ENCODE measurements at places on chromosomes 12 and 14.

GRCh38 chr12:50442178-50442908 lies 41.7 kb downstream of the LARP4 start:
- no peak for DNase-seq

GRCh38 chr12:24469089-24469488 lies 479.8 kb downstream of the BCAT1 start:
- DNase-seq = no peak

- no peak for DNase-seq
Observed at GRCh38 chr12:82473111-82473754, 114.9 kb downstream of the METTL25 start.

DNA sequence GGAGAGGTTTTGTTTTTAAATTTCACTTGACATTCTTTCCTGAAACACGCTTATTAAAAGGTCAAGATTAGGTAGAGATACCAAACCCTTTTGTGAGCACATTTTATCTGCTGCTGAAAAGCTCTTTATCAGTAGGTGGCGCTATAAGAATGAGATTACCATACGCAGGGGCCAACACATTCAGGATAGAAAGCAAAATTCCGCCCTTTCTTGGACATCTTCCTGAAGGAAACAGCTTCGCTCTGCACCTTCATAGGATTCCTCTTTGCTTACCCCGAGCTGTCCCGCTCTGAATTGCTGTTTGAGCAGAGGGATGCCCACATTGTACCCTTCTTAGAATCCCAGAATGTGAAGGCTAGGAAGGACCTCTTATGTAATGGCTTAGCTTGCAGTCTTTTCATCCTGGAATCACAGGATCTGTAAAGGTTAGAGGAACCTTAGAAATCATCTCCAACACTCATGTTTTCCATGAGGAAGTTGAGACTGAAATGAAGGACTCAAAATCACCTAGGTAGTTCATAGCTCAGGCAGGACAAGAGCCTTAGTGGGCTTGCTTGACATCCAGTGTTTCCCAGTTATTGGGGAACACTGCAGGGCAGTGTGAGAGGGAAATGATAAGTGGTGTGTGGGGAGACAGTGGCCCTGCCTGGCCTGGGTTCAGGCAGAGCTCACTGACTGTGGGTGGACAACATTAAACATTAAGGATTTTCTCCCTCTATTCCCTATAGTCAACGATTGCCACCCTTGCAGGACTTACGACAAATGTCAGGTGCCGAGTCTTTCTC lies 38.7 kb upstream of the CRY1 start:
- peak; percentile 4 for DNase-seq

DNA sequence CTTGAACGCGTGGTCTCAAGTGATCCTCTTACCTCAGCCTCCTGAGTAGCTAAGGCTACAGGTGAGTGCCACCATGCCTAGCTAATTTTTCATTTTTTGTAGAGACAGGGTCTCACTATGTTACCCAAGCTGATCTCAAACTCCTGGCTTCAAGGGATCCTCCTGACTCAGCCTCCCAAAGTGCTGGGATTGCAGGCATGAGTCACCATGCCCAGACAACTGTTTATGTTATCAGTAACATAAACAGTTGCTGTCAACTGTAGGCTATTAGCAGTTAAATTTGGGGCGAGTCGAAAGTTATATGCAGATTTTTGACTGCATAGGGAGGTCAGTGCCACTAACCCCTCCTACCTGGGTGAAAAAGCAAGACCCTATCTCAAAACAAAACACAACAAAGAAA lies 26.2 kb upstream of the LRRK2 start:
- no peak for DNase-seq

GRCh38 chr12:118704527-118705241 lies 276.7 kb upstream of the SRRM4 start:
- DNase-seq = no peak
